Cardiac fibroblast (primary cell): ENCODE measurements at places on chromosomes 6 and 20.

- DNase-seq, result peak; percentile 72
Observed at GRCh38 chr20:50788045-50788991, 6.5 kb upstream of the BCAS4 start.

DNA sequence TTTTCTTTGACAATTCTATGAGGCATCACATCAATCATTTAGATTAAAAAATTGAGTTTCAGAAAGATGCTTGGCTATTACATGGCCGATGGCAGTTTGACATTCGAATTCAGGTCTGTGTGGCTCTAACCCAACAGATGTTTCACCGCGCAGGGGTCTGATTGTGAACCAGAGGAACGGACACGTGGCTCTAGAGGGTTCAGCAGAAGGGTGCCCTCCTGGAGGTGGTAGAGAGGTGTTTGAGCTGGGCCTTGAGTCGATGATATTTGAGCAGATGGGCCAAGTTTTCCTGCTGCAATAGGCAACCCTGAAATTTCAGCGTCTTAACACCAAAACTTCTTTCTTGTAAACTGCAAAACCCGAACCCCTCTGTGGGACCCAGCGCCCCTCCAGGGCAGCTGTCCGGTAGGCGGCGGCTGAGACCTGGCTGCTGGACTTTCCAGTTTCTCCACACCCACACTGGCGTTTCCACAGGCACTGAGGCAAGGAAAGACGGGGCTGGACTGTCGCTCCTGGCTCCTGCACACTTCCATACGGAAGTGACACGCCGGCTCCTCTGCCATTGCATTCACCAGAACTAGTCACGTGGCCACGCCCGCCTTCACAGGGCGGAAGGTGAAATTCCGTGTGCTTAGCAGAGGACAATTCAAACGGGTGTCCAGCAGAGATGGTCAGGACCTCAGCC is 11.3 kb upstream of the AFDN start:
- DNase-seq, result no peak

DNA sequence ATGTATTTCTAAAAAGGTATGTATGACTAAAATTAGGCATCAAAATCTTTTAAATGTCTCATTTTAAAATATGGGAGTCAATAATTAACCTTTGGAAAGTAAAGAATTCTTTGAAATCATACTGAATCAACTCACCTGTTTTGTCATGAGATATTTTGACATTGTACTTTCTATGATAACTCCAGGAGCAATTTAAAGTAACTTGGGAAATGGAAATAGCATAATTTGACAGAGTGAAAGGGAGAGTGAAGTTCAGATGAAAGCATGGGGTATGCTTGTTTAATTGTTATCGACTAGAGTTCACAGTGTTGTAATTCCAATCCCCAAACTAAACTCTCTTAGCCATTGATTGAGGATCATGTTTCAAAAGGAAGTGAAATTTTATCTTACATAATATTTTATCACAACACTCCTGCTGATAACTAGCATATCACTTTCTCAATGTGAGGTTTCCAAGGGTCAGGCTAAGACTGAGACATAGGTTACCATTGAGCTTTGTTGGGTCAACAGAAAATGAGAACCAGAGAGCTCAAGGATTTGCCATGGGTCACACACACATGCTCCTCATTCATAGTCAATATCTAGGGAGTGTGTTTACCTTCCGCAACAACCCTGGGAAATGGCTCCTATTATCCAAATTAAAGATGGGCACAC is 2.3 kb downstream of the GSTA1 start:
- DNase-seq, result no peak

DNA sequence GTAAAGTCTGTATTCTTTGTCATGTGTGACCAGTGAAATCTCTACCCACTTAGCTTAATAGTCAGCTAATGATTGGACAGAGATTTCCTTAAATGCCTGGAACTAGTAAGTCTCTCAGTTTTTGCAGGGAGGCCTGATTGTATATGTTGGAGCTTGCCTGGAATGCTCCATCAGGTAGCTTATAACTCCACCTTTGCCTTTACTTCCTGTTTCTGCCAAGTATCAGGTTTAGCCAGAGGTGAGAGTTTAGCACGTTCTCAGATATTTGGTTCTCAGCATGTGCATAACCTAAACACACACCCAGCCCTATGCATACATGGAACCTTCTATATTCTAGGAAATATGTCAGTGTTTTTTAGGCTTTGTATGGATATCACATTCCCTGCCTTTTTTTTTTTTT is 435.3 kb downstream of the CDKAL1 start:
- no peak for DNase-seq

GRCh38 chr6:40196135-40196518 is 261.9 kb upstream of the MOCS1 start:
- DNase-seq, result no peak

DNA sequence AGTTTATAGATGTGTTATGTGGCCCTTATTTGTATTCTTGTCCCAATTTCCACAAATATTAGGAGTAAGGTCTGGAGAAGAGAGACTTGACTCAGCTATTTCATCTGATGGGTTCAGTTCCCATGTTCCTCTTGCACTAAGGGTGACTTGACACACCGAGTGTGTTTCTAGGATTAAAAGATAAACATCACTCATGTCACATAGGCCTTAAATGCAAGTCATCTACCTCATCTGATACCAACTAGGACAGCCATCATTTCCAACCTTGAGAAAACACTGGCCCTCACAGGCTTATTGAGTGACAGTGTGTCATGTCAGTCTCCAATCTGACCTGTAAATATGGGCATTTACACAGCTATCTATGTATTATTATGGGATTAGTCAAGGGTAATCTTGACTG is 53.0 kb upstream of the ADGRF5 start:
- DNase-seq, result no peak

DNA sequence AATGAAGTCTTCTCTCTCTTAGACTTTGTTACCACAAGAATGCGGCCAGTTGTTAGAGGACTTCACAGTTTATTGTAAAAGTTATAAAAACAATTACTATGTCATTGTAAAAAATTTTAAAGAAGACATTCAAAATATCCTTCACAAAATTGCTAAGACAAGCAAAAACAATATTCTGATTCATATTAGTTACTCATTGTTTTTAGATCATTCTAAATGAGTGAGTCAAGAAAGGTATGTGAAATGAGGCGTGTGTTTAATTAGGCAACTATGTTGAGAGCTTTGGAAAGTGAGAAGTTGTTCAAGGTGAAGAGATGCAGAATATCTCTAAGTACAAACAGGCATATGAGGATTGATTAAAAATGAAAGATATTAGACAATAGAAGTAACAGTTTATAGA is 875.3 kb downstream of the EYS start:
- DNase-seq, result no peak

GRCh38 chr6:15498640-15499039 is 164.2 kb downstream of the DTNBP1 start:
- no peak for DNase-seq

DNA sequence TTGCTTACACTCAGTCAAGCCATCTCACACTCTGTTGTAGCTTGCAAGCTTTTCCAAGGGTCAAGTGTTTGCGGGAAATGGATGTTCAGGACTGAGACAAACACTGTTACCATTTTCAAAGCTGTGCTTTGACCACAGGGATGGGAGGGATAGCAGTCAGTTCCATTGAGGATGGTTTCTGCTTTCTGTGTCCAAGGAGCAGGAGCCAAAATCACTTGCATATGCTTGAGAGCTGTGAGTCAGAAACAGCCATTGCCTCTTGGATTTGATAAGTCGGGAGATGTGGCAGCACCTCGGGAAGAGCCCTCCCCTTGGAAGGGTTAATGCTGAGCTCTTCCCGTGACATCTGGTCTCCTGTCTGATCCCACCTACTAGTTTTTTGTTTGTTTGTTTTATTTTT is 85.2 kb downstream of the TCP11 start:
- no peak for DNase-seq

- no peak for DNase-seq
Observed at GRCh38 chr6:42293386-42293977, 75.8 kb upstream of the MRPS10 start.

DNA sequence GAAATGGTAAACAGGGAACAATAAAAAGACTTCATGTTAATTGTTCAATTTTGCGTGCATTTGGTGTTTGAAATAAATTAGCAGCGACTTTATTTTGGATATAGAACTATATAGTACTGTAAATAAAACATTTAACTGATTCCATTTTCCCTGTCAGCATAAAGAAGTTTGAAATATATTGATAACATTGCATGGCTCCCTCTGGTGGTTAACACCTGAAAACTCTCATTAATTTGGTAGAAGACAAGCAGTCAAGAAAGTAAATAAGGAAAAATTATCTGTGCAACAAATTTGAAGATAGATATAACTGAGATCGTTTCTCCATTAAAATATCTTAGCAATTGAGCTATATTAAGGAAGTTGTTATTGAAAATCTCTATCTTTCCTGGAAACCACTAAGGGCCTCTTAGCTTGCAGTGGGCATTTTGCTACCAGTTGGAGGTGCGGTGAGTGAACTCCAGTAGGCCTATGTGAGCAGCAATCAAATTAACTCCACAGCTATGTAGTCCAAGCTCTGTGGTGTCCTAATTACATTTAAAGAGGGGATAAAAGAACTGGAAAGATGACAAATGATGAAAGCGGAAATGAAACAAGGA is 435.7 kb upstream of the FKBP1C start:
- peak; percentile 15 for DNase-seq

GRCh38 chr6:87692086-87692485 is 9.9 kb downstream of the AKIRIN2 start:
- no peak for DNase-seq

DNA sequence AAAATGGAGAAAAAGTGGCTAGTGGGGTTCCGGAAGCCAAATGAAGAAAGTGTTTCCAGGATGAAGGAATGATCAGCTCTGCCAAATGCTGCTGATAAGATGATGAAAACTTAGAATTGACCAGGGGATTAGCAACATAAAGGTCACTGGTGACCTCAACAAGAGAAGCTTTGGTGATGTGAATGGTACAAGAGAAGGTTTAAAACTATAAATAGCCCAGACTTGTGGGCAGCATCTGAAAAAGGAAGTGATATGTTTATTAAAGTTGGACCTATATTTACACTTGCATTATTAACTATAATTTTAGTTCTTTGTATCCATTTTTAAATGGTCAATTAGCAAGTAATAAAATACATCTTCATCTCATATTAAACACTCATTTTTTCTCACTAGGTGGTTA is 45.1 kb downstream of the CGA start:
- no peak for DNase-seq

GRCh38 chr6:168414336-168415097 is 26.5 kb upstream of the SMOC2 start:
- DNase-seq, result peak; percentile 28

- peak; percentile 30 for DNase-seq
Observed at GRCh38 chr6:148874698-148875293, 128.0 kb downstream of the UST start.

DNA sequence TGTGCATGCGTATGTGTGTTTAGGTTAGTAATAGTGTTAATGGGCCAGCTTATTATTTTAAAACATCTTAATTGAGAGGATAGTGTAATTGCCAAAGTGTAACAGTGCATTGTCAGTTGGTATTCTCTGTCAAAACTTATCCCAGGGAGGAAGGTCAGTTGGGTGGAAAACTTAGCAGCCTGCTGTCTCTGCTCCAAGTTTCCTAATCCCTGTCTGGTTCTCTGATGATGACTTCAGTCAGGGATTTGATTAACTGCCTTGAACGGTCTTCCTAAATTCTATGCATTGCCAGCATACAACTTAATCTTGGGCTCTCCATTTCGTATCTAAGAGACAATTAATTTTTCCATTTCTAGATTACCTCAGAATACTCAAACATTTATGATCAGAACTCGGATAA is 51.1 kb downstream of the L3MBTL3 start:
- DNase-seq, result no peak

GRCh38 chr20:33076662-33077372 is 2.6 kb upstream of the BPIFB4 start:
- peak; percentile 5 for DNase-seq

DNA sequence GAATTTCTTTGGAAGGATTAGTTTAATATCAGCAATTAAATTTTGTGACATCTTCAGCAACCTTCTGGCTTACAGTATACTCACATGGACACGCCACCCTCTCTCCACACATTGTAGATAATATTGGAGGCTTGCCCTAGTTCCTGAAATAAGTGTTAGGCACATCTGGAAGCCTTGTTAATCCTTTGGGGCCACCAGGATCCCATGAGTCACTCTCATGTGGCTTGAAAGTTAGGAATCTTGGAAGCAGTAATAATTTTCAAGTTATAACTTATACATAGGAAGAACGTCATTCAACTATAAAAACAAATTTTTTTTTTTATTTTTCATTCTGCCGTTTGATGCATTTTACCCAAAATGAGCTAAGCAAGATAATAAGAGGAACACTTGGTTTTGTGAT is 20.5 kb downstream of the LAMA4 start:
- DNase-seq, result peak; percentile 93

- no peak for DNase-seq
Observed at GRCh38 chr20:59137532-59137931, 26.1 kb upstream of the ZNF831 start.

DNA sequence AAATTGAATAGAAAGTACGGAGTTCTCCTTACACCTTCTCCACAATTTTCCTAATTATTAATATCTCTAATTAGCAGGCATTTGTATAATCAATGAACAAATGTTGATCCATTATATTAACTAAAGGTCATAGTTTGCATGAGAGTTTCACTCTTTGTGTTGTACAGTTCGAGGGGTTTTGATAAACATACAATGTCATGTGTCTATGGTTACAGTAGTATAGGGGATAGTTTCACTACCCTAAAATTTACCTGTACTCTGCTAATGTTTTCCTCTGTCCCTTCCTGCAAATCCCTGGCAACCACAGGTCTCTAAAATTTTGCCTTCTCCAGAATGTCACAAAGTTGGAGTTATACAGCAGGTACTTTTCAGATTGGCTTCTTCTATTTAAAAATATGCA is 1199.8 kb upstream of the GJE1 start:
- DNase-seq, result no peak

DNA sequence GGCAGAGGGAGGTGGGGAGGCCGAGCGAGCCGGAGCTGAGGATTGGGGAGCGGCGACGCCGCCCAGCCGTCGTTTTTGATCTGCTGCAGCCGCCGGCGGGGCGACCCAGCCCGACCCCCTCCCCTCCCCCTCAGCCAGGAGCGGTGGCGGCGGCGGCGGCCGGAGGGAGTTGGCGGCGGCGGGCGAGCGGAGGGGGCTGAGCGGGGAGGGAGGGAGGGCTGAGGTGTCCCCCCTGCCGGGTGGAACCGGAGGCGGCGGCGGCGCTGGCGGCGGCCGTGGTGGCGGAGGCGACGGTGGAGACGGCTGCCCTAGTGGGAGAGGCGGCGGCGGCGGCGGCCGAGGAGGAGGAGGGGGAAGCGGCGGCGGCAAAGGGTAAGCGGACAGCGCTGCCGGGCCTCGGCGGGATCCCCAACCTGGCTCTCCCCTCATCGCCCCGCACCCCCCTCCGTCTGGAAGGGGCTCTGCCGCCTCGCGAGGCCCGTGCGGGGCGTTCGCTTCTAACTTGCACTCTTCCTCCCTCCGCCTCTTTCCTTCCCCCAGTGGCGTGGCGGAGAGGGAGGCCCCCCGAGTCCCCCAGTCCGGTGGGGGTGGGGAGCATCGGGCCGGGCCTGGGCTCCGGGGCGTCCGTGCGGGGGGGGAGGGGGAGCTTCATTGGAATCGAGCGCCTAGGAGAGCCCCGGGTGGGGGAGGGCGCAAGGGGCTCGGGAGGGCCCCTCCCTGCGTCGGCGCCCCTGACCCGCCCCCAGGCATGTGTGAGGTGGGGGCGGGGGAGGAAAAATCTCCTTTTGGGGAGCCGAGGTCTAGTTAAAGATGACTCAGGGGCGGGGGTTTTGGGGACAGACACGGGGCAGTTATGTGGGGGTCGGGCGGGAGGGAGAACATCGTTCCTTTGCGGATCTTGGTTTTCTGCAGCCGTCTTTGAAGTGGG is at the start of gene TAB2:
TAB2 (plus strand) TSS at position 69 of the 928 bp plus-strand sequence. CDS start 52,286 bp downstream, outside the sequence.
- DNase-seq, result peak; percentile 33

- DNase-seq, result no peak
Observed at GRCh38 chr6:16496991-16497801, 258.8 kb downstream of the GMPR start.

- DNase-seq, result peak; percentile 70
Observed at GRCh38 chr6:112029045-112029822, 24.7 kb upstream of the CCN6 start.
